ENCODE measurements at places on chromosomes 11 and 22. TPM values are rescaled to one million over a fixed set of nuclear protein-coding genes. Genes with fewer than 3 reads are reported as not detected.

The NAALAD2 gene
- total RNA-seq: 0.14 TPM

The CCDC87 gene
- 0.28 TPM for total RNA-seq

The SLCO2B1 gene
- total RNA-seq: 0.65 TPM

The CARD16 gene
- 38.7 TPM for total RNA-seq

The BIK gene
- not detected for total RNA-seq

Measured in smooth muscle cell of bladder (primary cell).